ENCODE measurements at places on chromosomes 13 and 19. TPM values are rescaled to one million over a fixed set of nuclear protein-coding genes. Genes with fewer than 3 reads are reported as not detected.

PBX4 gene
- total RNA-seq = 9.9 TPM

NBEA gene
- total RNA-seq = 15.0 TPM

SLC1A6 gene
- total RNA-seq = not detected

RNF17 gene
- not detected for total RNA-seq

COQ8B gene
- total RNA-seq = 76.4 TPM

ZNF723 gene
- not detected for total RNA-seq

Measured in mucosa of gallbladder (tissue), 1 donor.